ENCODE measurements at places on chromosomes 3 and 15. TPM values are rescaled to one million over a fixed set of nuclear protein-coding genes. Genes with fewer than 3 reads are reported as not detected.

GRCh38 chr15:47244361-47244760 lies 472.9 kb upstream of the SEMA6D start:
- no peaks in the 10 kb centered on the region for H3K4me1 ChIP-seq
- no peak overlapping the region for H3K27ac ChIP-seq
- no peak for DNase-seq
- no peaks in the 10 kb centered on the region for H3K27me3 ChIP-seq
- no peaks in the 10 kb centered on the region for H3K36me3 ChIP-seq

DNA sequence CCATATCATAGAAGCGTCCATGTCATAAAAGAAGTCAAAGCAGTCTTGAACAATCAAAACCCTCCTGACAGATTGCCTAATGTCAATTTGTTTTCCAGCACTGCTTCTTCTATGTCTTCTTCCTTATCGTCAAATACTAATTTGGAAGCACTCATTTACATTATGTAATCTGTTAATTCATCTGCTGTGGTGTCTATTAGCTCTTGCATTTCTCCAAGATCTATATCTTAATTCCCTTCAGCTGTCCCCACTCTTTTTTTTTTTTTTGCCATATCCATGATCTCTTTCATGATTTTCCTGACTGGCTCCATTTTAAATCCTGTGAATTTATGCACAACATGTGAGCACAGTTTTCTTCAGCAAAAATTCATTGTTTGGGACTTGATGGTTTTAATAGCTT lies 560.5 kb upstream of the ARPP21 start:
- H3K27ac ChIP-seq = no peak overlapping the region
- no peak overlapping the region for H3K4me3 ChIP-seq
- H3K27me3 ChIP-seq = no peaks in the 10 kb centered on the region
- no peak for DNase-seq
- H3K4me1 ChIP-seq = no peaks in the 10 kb centered on the region

DNA sequence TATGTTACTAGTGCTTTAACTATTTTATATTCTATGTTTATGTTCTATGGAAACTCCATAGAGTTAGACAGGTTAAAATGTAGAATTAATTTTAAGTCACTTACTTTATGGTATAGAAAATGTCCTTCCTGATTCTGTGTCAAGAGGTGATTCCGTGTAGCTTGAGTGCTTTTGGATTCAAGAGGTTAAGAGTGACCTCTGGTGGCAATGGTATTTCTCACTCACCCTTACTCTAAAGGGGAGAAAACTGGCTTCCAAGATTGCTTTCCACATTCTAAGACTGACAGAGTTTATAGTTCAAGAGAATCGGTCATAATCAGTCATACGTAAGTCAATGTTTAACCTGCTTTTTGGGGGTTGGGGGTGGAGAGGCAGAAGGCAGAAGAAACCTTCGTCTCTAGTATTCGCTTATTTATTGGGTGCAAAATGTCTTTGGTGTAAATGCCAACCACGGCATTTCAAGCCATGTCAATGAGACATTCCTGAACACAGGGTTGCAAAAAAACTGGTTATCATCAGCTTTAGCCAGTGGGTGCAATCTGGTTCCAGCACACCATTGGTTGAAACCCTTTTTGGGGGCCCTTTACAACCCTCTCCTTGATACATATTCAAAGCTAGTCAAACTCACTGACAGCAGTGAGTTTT lies 92.0 kb upstream of the VGLL3 start:
- H3K4me3 ChIP-seq = no peak overlapping the region
- H3K27ac ChIP-seq = no peak overlapping the region
- DNase-seq = peak; percentile 31
- no peaks in the 10 kb centered on the region for H3K36me3 ChIP-seq
- H3K27me3 ChIP-seq = no peaks in the 10 kb centered on the region
- no peaks in the 10 kb centered on the region for H3K4me1 ChIP-seq

Gene BCHE
- total RNA-seq = 5.4 TPM

Gene MLF1
- total RNA-seq = 4.9 TPM

Gene SNX33
- total RNA-seq = 26.2 TPM

Measured in colonic mucosa (tissue), 4 donors.